Activated CD4-positive, alpha-beta memory T cell treated with anti-CD3 and anti-CD28 coated beads for 36 hours (primary cell): ENCODE measurements at places on chromosomes 11 and 22. TPM values are rescaled to one million over a fixed set of nuclear protein-coding genes. Genes with fewer than 3 reads are reported as not detected.
A peak's percentile ranks its signal among the peaks of the same experiment; 100 is the strongest.

- DNase-seq = no peak
Observed at GRCh38 chr11:16874275-16874975, 136.0 kb downstream of the C11orf58 start.

DNA sequence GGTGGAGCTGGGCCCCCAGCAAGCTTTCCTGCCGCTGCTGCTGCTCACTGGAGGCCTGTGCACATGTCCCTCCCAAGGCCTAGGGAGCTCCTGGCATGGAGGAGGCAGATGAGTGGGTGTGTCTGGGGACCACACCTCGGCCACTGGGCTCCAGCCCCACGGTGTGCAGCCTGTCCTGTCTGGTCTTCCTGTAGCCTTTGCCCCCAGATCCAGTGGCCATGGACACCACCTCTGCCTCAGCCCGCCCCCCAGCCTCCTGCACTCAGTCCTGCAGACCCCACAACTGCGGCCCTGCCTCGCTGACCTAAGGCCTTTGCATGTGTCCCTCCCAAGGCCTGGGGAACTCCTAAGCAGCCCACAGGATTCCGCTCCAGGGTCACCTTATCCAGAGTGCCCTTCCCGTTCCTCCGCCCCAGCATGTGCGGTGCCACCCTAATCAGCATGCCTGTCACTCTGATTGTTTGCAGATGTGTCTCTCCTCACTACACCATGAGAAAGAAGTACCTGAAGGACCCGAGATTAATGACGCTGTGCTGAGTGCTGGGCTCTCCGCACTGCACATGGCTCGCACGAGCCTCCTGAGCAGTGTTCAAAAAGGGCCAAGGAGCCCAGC, 8.6 kb downstream of the GAL start:
- no peak for DNase-seq

GRCh38 chr11:62830904-62831519, 839 bp downstream of the STX5 start:
- no peak for DNase-seq

GRCh38 chr22:49005557-49005956, 822.1 kb downstream of the BRD1 start:
- no peak for DNase-seq

DNA sequence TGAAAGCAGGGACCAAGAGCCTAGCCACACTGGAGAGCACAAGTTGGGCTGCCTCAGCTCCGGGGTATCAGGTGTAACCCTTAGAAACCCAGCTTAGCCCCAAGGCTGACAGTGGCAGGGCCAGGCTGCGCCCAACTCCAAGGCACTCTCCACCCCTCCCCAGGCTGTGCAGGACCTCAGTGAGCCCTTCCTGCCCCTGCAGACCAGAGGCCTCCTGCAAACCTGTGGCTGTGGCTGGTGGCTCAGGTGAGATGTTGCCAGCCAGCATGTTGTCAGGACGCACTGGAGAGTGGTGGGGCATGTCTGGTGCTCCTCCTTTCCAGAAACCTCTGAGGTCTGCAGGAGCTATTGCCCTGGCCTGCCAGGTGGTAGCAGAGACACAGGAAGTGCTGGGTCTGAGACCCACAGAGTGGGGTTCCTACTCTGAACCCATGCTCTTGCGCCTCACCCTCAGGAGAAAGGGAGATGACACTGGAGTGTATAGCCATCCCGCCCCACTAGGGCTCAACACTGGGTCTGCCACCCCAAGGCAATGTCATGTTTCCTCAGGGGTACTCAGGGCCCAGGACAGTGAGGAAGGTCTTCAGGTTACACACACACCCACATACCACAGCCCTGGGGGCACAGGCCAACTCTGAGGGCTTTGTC, 2.4 kb upstream of the SCARF2 start:
- no peak for DNase-seq

GRCh38 chr11:77418155-77418970, 55.5 kb downstream of the PAK1 start:
- no peak for DNase-seq

DNA sequence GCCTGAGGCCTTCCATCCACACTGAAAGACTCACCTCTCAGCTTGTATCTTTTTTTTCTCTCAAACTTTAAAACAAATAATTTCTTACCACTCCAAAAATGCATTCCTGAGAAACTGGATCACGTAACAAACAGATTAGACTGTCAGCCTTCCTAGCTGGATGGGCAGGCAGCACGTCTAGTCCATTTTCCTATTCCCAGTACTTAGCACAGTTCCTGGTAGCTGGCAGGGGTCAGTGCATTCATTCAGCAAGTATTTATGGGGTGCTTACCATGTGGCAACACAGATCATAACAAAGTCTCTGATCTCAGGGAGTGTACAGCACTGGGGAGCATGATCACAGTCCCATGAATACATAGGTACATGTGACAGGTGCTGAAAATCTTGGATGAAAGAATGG, 89.6 kb downstream of the UBASH3B start:
- DNase-seq = no peak

DNA sequence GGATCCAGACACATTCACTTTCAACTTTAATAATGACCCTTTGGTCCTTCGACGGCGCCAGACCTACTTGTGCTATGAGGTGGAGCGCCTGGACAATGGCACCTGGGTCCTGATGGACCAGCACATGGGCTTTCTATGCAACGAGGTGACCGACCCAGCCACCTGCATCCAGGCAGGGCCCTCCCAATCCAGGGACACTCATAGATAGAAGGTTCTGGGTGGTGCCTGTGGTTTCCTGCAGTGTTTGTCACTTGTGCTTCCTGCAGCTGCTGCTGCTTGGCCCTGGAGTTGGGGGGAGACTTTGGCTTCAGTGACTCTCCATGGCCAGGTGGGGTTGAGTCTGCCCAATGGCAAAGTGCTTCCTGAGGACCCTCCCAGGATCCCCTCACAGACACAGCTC, 7.3 kb downstream of the APOBEC3B start:
- peak; percentile 64 for DNase-seq

DNA sequence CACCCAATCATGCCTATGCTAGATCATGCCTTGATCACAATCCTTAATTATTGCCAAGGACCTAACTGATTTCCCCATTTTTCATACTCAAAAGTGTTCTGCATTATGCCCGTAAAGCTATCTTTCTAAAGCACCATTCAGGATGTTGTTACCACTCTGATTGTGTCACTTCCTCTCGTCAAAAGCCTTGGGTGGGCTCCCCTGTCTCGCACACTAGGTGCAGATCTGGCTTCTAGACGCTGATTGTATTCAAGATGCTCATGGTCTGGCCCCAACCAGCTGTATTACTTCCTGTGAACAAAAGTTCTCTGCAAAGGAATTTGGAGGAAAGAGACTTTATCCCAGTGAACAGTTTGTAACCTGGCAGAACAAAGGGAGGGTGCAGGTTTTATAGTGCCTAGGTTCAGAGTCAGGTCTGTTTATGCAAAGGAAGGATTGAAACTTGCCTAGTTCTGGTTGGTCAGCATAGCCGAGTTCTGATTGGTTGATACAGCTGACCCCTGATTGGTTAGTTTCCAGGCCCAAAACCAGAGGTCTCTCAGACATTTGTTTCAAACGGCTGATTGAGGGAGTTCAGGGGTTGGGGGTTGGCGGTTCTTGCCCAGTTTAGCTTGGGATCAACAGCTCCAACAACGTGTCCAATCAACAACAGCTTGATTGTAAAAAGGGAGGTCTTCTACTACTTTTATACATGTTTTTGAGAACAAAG, 25.4 kb downstream of the ATG13 start:
- no peak for DNase-seq

DNA sequence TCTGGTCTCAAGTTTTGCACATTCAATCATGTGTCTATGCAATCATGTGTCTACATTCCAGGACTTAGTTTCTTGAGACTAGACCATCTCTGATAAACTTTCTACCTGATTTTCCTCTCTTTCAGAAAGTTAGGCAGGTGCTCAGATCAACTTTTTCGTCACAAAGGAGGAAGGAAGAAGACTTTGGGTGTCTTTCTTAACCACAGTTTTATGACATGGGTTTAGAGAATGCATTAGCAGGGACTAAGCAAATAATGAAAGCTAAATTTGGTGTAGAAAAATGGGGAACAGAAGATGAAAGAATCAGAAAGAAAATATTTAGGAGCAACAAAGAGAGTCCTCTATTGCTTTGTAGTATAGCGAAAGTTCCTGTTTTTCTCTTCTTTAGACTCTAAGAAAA, 7.7 kb upstream of the GLYATL1B start:
- DNase-seq = no peak

- no peak for DNase-seq
Observed at GRCh38 chr11:47982616-47983015, 2.3 kb downstream of the PTPRJ start.

DNA sequence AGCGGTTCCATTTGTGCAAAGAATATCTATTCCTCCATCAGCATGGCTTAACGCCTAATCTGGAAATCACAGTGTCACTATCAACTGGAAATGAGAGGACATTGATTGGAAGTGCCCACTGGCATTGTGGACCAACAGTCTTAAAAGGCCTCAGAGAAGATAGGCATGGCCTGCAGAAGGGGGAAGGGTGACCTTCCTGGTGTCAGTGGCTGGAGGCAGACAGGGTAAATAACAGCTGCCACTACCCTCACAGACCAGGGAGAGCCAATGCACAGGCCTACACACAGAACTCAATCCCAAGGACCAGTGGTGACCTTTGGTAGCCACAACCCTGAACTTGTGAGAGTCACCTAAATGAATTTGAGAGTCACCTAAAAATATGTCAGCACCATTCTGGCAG, 36.0 kb downstream of the DDIAS start:
- DNase-seq = no peak

GRCh38 chr11:37076866-37077265, 478.8 kb upstream of the RAG2 start:
- no peak for DNase-seq

DNA sequence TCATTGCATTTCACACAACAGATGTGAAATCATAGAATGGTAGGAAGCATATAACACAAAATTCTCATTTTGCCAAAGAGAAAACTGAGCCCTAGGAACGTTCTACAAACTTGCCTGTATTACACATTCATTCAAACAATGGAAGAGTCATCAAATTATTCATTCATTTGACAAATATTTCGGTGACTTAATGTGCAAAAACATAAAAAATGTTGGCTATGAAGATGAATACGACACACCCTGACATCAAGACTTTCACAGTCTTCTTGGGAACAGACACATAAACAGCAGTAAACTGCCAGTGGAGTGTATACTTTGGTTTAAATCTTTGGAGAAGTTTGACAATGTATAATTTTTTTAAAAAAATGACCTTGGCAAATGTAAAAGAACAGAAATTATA, 20.4 kb upstream of the C11orf87 start:
- DNase-seq = no peak

GRCh38 chr11:70233511-70233934, 30.4 kb downstream of the FADD start:
- no peak for DNase-seq

GRCh38 chr11:67027483-67027930, 4.6 kb downstream of the SYT12 start:
- no peak for DNase-seq

The ZDHHC8 gene
- 46.3 TPM for total RNA-seq

The OR51L1 gene
- total RNA-seq = not detected

The SGSM1 gene
- 0.29 TPM for total RNA-seq

The OR5T2 gene
- not detected for total RNA-seq

The OR2D2 gene
- not detected for total RNA-seq

The CATSPERZ gene
- not detected for total RNA-seq

The IRAG1 gene
- not detected for total RNA-seq

The HBG2 gene
- total RNA-seq = not detected

The RTN4R gene
- 2.6 TPM for total RNA-seq
